ENCODE measurements at places on chromosomes 11 and 22.
A peak's percentile ranks its signal among the peaks of the same experiment; 100 is the strongest.

GRCh38 chr11:33160587-33160986 lies 693 bp downstream of the CSTF3 start:
- no peak for DNase-seq

DNA sequence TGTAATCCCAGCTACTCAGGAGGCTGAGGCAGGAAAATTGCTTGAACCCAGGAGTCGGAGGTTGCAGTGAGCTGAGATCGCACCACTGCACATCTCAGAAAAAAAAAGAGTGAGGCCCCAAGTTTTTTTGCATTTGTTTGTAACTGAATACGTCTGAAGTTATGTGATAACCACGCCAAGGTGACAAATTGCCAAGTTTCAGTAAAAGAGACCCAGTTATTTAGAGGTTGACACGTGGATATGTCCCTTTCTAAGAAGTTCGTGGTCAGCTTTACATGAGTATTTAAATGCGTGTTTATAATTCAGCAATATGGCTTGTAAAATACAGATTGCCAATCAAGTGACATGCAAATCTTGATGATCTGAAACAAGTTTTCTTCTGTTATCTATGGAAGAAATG lies 8.0 kb downstream of the PPARA start:
- DNase-seq: no peak

- no peak for DNase-seq
These were observed 7.4 kb downstream of the MCM5 start for GRCh38 chr22:35407362-35407761.

DNA sequence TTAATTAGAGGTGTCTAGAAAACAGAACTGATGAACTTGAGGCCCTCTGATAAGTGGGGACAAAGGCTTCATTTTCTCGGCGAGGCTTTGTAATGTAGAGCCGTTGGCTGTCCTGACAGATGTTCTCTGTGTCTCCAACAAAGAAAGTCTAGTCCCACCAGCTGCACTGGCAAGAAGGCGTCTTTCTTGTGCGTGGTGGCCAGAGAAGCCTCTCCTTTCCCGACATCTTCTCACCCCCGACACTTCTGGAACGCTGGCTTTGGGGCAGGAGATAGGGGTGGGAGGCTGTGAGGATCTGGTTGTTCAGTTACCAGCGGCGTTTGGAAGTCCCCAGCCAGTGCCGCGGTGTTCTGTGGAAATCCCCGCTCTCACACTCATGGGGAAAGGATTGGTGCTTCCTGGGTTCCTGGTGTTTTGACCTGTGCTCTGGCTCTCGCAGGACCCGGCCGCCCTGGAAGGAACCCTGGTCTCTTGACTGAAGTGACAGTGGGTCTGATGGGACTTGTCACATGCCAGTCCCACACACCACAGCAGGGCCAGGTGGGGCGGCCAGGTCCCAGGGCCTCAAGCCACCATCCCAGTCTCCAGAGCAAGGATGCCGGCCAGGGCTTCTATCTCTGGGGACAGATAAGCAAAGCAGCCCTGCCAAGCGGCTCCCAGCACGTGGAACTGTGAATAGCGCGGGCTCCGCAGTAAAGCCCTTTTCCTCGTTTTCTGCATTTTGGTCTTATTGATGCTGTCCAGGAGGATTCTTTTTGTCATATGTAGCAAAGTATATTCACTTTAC lies 23.2 kb downstream of the FADS2 start:
- DNase-seq: no peak

DNA sequence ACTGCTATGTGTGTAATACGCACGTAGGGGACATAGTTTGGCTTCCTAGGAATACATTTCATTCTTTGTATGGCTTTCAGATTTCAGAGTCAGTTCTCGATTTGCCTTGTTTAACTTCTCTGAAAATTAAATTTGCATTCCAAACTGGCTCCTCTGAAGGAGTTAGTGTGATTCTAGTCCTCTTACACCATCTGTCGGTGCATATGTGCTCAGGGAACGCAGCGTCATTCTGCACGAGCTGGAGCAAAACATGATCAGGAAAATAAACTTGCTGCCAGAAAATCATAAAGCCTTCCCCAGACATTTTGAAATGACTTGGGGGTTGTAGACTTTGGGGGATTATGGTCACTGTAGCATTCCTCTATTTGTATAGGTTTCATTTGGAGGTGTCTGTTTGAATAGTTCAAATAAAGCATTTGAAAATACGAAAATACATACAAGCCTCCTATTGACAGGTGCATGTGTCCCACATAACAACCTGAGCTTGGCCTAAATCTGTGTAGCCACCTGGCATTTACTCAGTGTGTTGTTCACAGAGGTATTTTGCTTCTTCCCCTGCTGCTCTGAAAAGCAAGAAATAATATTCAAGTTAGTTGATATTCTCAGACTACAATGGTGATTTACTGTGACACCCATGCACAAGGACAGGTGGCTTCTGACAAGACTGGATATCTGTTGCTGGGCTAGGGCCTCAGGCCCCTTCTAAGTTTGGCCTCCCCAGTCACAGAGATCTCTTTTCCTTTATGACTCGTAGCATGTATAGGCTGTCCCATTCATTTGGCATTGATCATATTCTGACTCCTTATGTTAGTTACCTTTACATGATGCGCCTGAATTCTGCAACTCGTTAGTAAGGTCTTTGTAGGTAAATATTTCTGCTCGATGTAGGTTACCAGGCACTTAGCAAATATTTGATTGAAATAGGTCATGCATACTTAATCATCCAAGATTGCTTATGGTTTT lies 81.6 kb upstream of the SORL1-AS1 start:
- DNase-seq: peak; percentile 58

DNA sequence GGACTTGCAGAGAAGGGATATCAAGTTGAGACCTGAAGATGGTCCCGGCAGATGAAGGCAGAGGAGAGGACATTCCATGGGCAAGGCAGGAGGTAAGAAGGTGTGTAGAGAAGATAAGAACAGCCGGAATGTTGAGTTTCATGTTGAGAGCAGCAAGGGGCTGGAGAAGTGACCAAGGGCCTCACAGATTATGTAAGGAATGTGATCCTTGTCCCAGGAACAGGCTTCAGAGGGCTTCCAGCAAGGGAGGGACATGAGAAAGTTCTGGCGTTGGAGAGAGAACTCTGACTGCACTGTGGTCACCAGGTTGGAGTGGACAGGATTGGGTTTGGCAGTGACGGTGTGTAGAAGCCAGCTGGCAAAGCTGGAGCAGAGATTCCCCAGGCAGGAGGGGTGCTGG lies 27.6 kb upstream of the PPFIA1 start:
- no peak for DNase-seq

DNA sequence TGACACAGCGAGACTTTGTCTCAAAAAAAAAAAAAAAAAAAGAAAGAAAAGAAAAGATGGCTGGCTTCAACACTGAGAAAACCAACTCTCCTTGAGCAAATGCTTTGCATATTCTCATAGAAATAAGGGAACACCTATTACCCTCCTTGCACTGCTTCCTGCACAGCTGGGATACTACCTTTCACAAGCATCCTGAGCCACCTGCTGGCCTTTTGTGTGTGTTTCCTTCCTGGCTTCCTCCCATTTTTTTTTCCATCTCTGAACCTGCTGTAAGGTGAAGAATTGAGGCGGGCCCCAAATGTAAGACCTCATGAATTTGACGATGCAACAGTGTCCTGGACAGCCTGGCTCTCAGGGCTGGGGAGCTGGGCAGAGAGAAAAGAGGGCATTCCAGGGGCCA lies 1.9 kb upstream of the RFPL3 start:
- DNase-seq: no peak

GRCh38 chr11:45332276-45332934 lies 46.3 kb upstream of the SYT13 start:
- peak; percentile 61 for DNase-seq

DNA sequence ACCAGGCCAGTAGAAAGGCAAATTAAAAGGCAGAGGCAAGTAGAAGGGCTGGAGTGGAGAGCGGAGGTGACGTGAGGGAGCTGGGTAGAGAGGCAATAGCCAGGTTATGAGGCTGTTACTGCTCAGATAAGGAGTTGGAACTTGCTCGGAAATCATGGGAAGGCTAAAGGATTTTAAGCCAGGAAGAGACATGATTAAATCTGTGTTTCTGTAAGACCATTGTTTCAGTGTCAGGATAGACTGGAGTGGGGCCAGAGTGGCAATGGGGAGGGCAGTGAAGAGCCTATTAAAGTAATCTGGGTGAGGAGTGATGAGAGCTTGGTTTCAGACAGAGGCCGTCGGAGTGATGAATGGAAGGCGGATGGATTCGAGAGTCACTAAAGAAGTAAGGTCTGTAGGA lies 39.0 kb downstream of the GRAMD1B start:
- no peak for DNase-seq

DNA sequence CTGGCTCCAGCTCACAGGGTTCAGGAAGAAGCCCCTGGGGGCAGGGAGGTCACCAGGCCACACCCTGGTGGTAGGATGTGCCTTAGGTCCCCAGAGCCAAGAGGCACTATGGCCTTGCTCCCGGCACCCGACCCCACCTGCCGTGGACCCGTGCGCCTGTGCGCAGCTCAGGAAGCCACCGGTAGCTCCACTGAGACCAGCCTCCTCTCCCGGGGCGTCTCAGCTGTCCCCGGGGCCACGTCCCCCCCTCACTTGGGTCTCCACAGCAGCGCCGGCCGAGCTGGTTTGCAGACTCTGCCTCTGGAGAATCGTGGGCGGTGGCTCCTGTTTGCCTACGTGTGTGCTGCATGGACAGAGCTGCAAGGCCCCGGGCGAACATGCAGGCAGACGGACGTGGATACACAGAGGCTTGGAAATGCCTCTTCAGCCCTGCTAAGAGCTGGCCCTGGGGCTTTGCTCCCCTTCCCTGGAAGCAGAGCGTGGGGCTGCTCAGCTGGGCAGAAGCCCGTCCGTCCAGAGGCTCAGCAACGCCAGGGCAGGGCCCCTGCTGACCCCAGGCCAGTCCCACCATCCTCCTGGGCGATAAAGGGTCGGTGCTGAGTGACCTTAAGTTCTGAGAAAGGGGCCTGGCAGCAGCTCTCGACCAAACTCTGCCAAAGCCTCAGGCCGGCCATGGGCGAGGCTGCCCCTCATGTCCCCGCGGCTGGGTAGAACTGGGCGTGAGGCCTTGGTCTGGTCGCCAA lies 15.3 kb upstream of the MUC5B start:
- no peak for DNase-seq

GRCh38 chr22:27168681-27169080 lies 511.3 kb downstream of the MIAT start:
- no peak for DNase-seq

DNA sequence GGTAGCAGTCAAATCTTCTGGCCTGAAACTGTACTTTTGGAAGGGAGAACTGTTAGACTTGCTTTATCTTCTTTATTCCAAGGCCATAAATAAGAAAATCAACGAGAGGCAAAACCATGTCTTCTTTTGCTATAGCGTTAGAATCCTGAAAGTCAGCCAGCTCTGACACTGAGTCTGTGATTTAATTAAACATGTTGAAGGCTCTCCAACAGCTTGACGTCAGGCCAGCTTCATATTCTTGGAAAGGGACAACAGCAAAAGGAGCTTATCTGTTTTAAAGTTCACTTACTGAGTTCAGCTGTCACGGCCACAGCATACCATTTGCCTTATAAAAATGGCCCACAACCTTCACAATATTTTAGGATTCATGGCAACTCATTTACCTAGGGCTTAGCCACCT lies 131.0 kb upstream of the LDLRAD3 start:
- DNase-seq: peak; percentile 68

GRCh38 chr11:7573558-7574296 lies 59.9 kb downstream of the PPFIBP2 start:
- DNase-seq: no peak

GRCh38 chr22:27024982-27025381 lies 367.6 kb downstream of the MIAT start:
- DNase-seq: no peak

DNA sequence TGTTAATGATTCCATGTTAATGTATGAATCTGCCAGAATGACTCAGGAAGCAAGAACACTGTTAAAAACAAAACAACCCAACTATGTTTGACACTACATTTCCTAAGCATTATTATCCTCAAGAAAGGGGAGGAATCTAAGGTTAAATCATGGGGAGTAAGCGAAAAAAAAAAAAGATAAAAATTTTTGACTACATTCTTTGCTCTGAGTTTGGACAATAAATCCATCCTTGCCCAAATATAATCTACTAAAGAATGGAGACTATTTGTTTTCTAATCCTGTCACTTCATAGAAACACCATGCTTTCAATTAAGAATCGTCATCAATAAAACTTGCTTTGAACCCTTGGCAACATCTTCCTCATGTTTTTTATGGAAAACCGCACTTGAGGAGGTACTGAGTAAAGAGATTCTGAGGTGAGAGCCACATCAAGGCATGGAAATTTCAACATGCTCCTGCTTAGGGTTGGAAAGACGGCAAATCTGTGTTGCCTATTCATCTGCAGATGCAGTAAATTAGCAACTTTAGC lies 9.7 kb downstream of the MAML2 start:
- no peak for DNase-seq

DNA sequence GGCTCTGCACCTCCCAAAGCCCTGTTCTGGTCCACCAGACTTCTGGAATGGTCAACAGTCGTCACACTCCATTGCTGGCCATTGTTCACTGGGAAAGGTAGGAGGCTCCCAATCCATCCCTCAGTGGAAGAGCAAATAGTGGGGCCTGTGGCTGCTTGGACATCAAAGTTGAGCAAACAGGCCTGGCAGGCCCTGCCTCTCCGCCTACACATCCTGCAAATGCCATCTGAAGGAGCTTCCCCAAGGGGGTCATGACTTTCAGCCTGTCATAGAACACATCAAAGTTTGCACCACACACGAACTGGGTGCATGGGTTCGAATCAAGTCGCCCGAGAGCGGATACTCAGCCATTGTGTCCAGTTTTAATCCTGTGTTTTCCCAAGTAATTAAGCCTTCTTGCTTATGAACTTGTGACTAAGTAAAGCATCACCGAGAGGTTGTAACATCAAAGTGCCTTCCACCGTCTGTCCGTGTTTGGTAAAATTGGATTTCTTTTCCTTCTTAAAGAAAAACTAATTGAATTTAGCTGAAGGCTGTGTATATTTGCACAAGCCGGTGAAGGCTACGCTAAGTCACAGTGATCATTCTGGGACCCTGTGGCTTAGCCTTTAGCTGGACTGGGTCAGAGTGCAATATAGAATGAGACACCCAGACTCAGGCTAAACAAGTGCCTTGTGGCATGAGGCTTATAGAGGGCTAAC lies 36.1 kb downstream of the CLPB start:
- no peak for DNase-seq

DNA sequence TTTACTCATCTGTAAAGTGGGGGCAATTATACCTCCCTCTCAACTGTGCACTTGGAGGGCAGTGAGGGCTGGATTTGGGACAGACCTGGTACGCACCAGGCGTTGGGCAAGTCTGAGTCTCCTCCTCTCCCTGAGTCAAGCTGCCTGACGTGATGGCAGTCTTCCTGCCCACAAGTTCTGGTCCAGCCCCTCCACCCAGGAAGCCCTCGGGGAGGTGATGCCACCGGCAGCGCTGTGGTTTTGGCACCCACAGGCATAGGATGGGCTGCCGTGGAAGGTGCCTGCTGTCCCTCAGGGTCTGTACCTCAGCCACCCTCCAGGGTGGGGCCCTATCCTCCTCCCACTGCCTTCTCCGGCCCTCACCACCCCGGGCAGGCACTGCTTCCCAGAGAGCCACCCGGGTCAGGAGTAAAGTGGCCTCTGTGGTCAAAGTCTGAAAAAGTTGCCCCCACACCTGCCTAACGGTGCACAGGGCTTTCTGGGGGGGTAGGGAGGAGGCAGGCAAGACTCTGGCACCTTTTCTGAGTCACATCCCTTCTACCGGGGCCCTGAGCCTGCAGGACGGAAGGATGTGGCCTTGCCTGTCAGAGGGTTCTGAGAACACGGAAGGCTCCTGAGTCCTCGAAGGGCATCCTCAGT lies 6.5 kb upstream of the APOBEC3H start:
- no peak for DNase-seq

GRCh38 chr11:844693-845644 lies 2.3 kb downstream of the TSPAN4 start:
- DNase-seq: peak; percentile 94

GRCh38 chr11:64724863-64725532 lies 2.0 kb upstream of the NRXN2 start:
- DNase-seq: no peak

GRCh38 chr22:23163665-23164064 lies 16.6 kb upstream of the BCR start:
- no peak for DNase-seq
